NCI-H1930 (cell line): ENCODE measurements at places on chromosomes 4 and X.

DNA sequence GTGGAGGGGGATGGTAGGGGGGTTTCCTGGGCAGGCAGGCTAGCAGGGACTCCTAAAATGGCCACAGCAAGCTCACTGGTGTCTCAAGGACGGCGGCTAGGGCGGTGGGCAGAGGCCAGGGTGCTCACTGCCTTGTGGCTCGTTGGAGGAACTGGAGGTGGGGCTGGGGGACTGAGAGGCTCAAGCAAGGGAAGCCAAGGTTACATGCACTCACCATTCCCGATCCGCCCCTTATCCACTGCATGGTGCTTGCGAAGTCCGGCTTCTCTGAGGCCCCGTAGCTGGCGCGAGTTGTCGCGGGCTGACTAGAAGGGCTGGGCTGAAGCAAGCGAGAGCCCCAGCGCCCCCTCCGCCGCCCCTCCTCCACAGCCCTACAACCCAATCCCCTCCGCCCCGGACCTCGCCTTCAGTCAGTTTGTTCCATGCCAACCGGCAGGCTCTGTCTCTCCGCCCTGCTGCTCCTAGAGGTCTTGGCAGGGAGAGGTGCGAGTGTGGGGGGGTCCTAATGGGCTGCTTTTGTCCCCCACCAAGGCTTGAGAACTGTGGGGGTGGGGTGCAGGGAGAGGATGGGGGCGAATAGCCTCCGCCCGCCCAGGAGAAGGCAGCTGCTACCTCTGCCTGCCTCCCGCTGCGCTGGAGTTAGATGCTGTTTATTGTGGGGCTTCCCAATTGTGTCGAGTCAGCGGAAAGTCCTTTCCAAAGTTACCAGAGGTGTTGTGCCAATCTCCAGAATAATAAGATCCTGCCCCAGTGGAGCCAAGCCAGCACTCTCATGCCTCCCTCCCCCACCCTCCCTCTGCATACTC is at the start of gene ARHGEF9:
ARHGEF9 (minus strand) TSS at position 313 of the 806 bp plus-strand sequence; CDS start at position 244, 69 bp downstream.
- DNase-seq, result no peak

DNA sequence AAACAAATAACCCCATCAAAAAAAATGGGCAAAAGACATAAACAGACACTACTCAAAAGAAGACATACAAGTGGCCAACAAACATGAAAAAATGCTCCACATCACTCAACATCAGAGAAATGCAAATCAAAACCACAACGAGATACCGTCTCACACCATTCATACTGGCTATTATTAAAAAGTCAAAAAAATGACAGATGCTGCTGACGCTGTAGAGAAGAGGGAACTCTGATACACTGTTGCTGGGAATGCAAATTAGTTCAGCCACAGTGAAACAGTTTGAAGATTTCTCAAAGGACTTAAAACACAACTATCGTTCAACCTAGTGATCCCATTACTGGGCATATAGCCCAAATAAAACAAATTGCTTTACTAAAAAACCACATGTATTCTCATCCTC is 671.2 kb upstream of the FTHL17 start:
- no peak for DNase-seq

DNA sequence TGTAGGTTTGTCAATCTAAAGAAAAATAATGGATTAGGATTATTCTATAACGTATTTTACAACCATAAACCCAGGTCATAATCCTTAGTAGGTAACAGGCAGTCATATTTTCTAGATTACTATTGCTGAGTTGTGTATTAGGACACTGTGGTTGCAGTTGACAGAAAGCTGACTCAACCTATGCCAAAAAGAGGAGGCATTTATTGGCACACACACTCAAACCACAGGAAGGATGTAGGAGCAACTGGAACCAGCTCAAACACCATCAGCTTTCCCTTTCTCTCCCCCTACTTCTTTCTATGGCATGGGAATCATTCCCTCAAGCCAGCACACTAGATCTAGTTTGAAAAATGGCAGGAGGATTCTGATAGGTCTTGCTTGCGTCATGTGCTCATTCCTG is 136.4 kb upstream of the FAM9C start:
- no peak for DNase-seq

DNA sequence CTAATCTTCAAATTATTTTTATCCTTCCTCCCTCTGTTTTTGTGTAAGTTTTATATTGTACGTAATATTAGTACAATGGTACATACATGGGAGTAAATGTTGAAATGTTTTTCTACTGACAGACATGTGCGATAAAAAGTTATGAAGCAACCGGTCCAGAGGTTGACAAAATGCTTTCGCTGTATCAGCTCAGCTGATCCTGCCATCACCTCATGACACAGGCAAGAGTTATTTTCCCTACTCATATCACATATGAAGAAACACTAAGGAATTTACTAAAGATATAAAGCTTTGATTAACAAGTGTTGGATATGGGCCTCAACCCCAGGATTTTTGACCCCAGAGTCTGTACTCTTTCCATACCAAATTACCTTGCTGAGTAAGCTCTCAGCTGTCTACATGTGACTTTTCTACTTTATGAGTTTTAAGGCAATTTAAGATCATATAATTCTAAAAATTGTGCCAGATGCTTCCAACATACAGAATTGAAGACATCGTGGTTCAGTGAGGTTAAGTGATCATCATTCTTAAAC is 50.0 kb downstream of the CLCN5 start:
- no peak for DNase-seq

- DNase-seq, result peak; percentile 1
Observed at GRCh38 chrX:72306851-72307645, 1.3 kb upstream of the CITED1 start.

- DNase-seq, result no peak
Observed at GRCh38 chr4:177964061-177964460, 521.8 kb upstream of the AGA start.

- no peak for DNase-seq
Observed at GRCh38 chr4:25890571-25891485, 23.2 kb upstream of the SMIM20 start.

DNA sequence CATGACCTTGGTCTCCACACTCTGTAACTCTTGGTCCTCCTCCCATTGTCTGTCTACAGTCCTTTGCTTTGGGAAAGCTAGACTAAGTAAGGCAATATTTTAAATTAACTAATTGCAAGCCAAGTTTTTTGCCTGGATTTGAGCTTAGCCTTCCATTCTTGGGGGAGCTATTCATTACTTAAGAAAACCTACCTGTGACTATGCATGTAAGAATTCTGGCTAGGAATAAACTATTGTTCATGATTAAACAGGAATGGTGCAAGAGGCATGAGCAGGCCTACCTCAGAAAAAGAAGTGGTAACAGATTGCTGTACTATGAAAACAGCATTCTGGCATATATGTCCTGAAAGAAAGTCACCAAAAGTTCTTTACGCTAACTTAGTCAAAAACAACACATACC is 309.4 kb downstream of the MAPK10 start:
- DNase-seq, result no peak

DNA sequence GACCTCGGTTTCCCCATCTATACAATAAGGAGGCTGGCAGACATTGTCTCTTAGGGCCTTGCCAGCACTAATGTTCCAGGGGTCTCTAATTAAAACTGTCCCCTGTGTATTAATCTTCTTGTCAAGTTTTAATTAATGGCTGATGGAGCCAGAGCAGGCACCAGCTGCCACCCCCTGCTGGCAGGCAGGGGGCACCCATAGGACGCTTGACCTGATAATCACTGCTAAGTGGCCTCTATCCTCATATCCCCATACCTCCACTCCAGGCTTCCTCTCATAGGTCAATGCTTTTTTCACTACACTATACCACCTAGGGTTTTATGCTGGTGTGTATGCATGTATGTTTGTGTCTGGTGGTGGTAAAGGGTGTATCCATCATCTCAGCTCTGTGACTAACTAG is 89.4 kb downstream of the EFNB1 start:
- no peak for DNase-seq

DNA sequence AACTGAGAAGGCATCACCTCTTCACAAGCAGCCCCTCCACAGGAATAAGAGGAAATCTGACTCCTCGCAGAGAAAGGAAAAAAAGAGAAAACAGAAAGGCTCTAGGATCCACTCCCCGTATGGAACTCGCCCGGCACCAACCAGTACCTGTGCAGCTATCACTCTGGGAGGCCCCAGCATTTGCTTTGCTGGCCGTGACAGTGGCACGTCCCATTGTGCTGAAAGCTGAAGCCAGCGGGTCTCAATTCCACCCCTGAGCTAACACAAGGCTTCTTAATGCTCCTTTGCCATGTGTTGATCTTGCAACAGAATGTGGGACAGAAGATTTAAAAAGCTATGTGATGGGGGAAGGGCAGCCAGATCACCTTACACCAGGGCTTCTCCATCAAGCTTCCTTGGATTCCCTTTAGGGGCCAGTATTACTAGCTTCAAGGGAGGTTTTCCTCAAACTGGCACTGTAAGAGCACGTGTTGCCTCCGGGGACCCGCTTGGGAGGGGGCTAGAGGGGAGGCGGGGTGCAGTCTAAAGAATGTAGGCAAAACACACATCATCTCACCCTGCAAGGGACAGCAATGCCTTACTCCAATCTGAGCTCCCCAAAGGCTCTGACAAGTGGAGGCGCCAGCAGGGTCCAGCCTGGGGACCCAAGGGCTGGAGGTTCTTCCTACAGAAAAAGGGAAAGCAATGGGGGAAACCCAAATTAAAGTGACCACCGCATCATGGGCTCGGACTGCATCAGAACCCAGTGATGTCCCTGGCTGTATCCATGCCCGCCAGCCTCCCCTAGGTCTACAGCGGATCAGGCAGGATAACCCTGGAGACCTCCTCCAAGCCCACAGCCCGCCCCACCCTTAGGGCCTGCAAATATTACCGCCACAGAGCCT is 1.2 kb downstream of the USP46 start:
- DNase-seq, result no peak

DNA sequence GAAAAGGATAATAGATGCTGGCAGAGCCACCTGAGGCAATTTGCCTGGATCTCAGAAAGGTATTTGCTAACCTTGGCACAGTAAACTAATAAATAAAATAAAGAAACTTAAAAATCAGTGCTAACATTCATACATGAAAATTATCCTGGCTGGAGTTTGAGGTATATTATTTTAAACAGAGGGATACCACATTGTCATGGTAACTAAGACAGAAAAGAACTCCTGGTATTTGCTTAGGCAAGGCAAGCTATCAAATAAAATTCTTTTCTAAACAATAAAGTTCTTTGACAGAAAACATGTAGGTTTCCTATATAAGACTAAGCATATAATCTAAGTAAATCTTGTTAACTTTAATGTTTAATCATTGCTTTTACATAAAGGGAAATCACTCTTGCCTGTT is 218.8 kb downstream of the MAGEB17 start:
- no peak for DNase-seq

DNA sequence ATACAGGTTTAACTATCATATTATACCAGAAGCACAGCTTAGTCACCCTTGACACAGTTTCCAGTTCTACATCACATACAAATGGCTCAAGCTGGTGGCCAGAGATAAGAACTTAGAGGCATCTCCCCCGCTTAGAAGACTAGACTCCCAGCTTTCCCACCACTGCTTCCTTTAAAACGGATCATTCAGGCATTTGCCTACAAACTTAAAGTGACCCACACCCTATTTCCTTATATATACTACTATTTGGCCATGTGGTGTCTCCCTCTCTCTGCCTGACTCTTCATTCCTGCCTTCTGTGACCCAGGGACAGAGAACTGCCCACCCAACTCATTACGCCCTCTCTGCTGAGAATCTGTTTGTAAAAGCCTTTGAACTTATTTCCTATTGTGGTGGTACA is 781.2 kb upstream of the DIAPH2 start:
- DNase-seq, result no peak

- no peak for DNase-seq
Observed at GRCh38 chr4:102411408-102411807, 66.1 kb upstream of the SLC39A8 start.

- DNase-seq, result peak; percentile 8
Observed at GRCh38 chr4:127145006-127145540, 487.7 kb upstream of the INTU start.

GRCh38 chr4:41029098-41029497 is 185.2 kb downstream of the APBB2 start:
- no peak for DNase-seq

GRCh38 chrX:103517246-103517645 is 2.0 kb downstream of the RAB40A start:
- no peak for DNase-seq

DNA sequence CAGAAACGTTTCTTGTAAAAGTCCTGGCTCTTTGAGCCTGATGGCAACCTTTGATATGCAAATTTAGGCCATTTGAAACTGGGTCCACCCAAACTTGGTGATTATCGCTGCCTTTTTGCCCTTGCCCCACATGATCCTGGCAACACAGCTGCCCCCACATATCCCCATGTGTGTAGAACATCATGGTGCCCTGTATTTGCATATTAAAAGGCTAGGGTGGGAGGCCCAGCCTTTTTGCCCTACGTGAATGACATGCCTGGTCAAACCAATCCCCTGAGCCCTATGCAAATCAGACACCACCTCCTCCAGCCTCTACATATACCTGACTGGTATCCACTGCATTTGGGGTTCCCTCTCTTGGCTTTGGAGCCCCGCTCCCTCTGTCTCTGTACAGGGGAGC is 202.4 kb downstream of the MAB21L2 start:
- DNase-seq, result no peak

DNA sequence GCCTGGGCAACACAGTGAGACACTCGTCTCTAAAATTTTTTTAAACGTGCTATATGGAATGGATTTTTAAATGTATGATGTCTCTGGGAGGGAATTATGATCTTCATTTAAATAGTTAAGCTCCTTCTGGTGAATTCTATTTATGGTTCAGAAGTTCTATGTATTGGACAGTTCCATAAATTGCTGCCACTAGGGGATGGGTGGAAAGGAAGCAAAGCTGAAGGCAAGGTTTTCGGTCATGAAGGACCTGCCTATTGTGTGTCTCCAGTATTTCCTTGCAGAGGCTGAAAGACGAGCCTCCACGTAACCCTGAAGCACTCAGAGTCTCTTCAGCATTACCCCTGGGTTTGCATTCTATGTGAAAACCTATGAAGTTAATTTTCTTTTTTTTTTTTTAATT is 451.5 kb upstream of the FAT1 start:
- DNase-seq, result no peak

- DNase-seq, result no peak
Observed at GRCh38 chr4:169279108-169279507, 8.4 kb upstream of the SH3RF1 start.

DNA sequence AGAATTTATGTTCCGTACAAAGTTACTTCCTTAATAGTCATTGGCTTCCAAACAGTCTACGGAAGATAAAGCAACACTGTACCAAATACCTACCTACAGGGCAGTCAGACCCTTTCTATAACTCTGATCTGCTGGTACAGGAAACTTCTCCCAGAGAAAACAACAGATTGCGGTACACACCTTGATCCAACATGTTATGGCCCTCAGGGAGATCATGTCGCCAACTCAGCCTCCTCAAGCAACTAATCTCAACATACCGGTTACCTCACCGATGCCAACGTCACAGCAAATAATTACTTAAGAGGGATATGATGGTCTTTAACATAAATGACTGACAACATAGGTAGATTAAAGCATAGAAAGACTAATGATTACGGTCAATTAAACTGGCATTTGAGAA is 70.4 kb downstream of the RFC1 start:
- no peak for DNase-seq

- peak; percentile 6 for DNase-seq
Observed at GRCh38 chrX:110318664-110318968, 731 bp upstream of the AMMECR1 start.

- DNase-seq, result no peak
Observed at GRCh38 chrX:10395179-10395578, 225.2 kb downstream of the MID1 start.
